Mesothelial cell of epicardium (in vitro differentiated cells): ENCODE measurements at places on chromosomes 6 and 20.

DNA sequence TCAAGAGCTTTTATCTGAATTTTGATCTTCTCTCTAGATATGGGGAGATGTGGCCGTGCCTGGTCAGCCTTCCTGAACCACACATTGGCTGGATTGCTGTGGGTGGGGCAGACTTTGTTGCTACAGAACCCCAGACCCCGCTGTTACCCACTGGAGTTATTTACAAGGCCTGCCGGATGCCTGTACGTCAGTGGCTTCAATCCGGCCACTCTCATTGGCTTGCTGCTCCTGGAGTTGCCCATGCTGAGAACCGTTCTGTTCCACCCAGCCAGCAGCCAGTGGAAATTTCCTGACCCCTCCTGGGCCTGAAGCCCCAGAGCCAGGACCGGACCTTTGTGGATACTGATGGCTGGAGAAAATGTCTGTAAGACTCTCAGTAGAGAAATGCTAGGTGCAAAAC lies 101.9 kb downstream of the TFAP2C start:
- no peak for DNase-seq

DNA sequence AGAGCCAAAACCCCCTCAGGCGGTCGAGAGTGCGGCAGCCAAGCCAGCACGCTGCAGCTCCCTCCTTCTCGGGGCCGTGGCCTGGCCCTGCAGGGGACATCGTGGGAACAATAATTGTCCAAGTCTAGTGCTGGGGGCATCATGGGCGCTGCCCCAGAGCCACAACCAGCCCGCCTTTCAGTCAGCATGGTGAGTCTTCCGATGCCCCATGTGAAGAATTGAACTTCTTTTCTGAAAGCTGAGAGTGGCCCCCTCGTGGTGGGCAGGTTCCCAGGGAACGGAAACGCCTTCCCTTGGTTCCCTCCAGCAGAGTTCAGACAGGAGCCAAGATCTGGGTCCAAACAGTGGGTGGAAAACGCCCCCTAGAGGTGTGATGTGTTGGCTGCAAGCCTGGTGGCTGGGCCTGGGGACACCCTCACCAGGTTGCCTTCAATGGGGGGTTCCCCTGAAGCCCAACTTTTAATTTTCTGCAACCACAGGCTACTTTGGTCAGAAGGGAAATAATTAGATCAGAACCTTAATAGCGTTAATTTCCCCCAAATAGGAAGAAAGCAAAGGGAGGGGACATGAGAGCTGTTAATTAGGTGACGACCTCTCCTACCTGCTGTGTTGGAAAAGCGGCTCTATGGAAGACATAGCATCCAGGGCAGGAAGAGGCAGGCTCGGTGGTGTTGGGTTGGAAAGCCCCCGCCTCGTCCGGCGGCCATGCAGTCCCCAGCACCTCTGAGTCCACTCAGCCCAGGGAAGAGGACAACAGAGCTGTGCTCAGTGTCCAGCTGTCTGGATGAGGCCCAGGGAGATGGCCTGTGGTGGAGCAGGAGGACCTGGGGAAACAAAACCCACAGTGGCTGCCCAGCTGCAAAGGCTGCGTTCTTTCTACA lies 4.7 kb upstream of the MRGBP start:
- DNase-seq, result peak; percentile 92

- no peak for DNase-seq
Observed at GRCh38 chr6:113762641-113763040, 94.5 kb upstream of the MARCKS start.

DNA sequence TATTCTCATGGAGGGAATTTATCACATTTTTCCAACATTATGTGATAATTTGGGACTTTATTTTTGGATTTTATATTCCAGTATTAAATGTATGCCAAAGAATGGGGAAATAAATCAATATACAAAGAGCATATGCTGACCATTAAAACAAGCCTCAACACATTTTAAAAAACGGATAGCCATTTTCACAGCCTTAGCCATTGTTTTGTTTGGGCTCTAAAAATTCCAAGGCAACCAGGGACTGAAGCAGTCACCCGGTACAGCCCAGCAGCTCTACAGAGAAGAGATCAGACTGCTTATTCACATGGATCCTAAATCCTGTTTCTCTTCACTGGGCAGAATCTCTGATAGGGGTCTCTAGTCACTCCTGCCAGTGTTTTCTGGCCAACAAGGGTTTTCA lies 150.2 kb upstream of the OGFRL1 start:
- no peak for DNase-seq

DNA sequence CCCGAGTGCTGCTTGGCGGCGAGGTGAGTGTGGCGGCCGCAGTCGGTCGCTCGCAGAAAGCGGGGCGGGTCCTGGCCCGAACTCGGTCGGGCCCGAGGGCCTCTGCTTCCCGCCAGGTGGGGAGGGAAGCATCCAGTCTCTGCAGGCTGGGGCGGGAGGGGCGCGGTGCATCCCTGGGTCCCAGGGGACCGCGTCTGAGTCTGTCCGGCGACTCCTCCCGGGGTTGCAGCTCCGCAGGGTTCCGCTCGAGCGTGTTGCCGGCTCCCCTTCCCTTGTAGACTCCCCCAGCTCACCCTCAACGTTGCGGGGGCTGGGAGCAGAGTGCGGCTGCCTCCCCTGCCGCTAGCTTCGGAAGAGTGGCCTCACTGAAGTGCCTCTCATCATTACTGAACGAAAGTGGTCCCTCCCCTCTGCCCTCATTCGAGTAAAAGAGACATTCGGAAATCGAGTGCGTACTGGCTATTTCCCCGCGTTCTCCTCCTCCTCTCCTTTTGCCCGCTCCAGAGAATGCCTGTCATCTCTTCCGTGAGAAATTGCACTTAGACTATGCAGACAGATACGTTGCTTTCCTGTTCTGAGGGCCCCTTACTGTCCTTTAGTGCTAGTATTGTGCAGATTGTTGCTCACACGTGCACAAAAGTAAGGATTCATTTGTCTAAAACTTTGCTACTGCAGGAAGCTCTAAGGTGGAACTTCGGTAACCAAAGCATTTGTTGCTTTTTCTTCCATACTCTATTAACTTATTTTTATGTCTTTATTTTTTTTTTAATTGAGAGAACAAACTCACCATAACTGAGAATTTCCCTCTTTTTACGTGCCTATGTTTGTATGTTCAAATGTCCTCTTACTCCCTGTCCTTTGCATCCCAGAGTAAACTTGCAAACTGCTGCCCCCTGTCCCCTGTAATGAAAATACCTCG lies 751 bp downstream of the MAP3K4 start:
- DNase-seq, result no peak

DNA sequence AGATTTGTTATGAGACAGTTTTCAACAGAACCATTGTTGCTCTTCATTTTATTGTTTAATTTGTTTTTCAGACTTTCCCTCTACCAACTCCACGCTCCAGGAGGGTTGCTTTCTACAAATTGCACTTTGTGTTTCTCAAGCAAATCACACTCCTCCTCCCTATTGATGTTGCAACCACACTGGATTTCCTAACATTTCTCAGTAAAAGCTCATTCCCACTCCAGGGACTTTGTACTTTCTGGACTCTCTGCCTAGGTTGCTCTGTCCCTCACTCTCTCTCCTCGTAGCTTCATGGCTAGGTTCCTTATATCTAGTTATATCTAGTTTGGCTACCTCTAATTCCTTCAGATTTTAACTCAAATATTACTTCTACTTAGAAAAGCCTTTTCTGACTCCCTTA lies 20.3 kb downstream of the PGK2 start:
- no peak for DNase-seq

DNA sequence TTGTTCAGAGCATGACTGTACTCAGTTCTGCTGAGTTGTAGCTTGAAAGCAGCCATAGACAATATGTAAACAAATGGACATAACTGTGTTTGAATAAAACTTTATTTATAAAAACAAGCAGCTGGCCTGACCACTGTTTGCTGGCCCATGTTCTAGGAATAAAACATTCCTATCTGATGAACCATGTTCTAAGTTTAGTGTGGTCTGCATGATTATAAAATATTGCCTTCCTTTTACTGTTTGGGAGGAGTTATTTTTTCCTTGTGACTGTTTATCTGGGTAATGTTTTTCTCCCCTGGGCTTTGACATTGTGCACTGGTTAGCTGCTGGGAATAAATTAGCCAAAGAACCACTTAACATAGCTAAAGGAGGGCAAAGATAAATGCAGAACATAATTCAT lies 55.1 kb downstream of the CDS2 start:
- DNase-seq, result no peak

DNA sequence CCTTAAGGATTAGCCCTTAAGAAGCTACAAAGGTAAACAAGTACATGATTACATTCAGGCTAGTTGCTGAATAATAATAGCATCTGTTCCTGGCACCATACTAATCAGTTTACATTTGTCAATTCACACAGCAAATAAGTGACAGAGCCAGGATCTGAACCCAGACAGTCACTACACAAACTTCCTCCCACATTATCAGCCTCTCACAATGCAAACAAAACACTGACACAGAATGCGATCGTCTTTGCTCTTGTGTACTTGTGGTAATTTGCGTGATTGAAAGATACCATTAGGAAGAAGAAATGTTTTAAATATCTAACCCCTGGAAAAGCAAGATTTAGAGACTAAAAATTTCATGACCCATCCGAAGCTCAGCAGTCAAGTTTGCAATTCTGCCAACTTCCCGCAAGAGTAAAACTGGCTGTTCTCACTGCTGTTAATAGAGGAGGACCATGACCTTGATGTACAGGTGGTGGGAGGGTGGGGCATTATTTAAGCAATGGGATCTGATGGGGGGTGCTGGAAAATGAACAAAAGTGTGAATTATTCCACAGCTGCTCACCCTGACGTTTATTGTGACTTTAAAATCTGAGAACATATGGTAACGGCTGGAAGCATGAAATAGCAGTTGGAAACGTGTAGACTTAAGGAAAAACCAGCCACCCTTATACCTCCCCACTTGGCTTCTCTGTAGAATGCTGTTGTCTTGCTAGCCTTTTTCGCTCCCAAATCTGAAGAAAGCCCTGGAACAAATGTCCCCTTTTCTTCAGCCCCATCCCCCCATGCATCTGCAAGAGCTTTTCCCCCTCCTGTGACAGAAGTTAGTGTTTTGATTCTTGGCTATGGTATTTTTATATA lies 95.3 kb upstream of the ARMC2 start:
- DNase-seq, result no peak

DNA sequence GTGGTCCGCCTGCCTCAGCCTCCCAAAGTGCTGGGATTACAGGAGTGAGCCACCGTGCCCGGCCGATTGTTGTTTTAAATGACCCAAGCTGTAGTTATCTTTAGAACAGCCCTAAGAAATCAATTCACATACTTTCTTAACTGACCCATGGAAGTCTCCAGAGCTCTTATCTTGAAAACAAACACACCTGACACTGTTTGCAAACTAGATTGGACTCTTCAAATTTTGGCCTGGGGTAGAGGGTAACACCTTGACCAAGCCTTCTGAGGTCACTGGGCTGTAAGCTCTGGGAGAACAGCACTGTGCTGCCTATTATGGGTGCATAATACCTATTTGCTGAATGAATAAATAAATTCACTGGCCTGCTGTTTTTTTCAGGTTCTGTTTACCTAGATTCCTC lies 190.6 kb downstream of the AIG1 start:
- DNase-seq, result no peak
